Vagina (tissue), 2 donors: ENCODE measurements at places on chromosomes 13 and 19.

- DNase-seq = no peak
These were observed 458.9 kb downstream of the COG6 start for GRCh38 chr13:40114305-40114896.

GRCh38 chr13:46170268-46170667, 11.7 kb downstream of the LCP1 start:
- DNase-seq = no peak

GRCh38 chr19:18865973-18866799, 29.8 kb downstream of the CERS1 start:
- DNase-seq = no peak

GRCh38 chr19:18118420-18119012, 20.9 kb downstream of the MAST3 start:
- DNase-seq = no peak
